ENCODE measurements at places on chromosomes 11 and 22. TPM values are rescaled to one million over a fixed set of nuclear protein-coding genes. Genes with fewer than 3 reads are reported as not detected.

Gene PVALB
- total RNA-seq: 0.91 TPM

Gene CD6
- total RNA-seq: 0.27 TPM

Gene ACR
- total RNA-seq: not detected

Gene C11orf98
- total RNA-seq: 14.1 TPM

Gene PRG2
- total RNA-seq: 0.36 TPM

Gene OR2D2
- 4.8 TPM for total RNA-seq

Gene PTPRCAP
- total RNA-seq: 0.91 TPM

Gene RIBC2
- 1.9 TPM for total RNA-seq

Gene FZD4
- 5.5 TPM for total RNA-seq

Gene LARGE2
- not detected for total RNA-seq

Gene NLRP14
- 1.6 TPM for total RNA-seq

Gene ADM2
- total RNA-seq: 0.09 TPM

Data from cerebellum (tissue), 4 donors.